ENCODE measurements at places on chromosomes 6 and 20.

DNA sequence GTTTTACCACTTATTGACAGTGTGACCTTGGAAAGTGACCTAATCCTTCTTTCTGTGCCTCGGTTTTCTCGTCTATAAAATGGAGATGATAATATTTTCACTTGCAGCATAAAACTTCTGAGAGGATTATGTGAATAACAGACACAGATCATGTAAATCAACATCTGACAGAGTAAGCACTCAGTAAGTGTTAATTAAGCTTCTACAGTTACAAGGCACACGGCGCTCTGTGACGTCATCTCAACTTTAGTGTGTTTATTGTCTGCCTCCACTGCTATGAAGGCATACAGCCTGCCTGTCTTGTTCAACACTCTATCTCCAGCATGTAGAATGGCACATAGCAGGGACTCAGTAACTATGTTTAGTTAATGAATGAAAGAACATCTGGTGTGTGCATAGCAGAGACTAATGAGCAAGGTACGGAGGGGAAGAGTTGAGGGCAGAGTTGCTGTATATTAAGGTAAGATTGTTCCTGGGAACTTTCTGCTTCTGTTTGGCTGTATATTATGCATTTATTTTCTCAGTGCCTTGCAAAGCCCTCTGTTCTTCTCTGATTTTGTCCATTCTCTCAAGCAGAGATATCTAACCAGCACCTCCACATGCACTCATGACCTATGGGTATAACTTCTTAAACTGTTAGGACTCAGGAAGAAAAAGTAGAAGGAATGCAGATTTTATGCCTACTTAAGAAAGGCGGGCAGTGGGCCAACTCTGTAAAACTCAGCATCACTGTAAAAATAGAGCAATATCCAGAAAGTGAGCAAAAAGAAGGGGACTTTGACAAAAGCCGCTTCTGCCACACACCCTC, 66.4 kb upstream of the STMND1 start:
- DNase-seq = no peak

- DNase-seq = peak; percentile 73
Measured at GRCh38 chr6:158460602-158461169, 99.2 kb upstream of the TMEM181 start.

DNA sequence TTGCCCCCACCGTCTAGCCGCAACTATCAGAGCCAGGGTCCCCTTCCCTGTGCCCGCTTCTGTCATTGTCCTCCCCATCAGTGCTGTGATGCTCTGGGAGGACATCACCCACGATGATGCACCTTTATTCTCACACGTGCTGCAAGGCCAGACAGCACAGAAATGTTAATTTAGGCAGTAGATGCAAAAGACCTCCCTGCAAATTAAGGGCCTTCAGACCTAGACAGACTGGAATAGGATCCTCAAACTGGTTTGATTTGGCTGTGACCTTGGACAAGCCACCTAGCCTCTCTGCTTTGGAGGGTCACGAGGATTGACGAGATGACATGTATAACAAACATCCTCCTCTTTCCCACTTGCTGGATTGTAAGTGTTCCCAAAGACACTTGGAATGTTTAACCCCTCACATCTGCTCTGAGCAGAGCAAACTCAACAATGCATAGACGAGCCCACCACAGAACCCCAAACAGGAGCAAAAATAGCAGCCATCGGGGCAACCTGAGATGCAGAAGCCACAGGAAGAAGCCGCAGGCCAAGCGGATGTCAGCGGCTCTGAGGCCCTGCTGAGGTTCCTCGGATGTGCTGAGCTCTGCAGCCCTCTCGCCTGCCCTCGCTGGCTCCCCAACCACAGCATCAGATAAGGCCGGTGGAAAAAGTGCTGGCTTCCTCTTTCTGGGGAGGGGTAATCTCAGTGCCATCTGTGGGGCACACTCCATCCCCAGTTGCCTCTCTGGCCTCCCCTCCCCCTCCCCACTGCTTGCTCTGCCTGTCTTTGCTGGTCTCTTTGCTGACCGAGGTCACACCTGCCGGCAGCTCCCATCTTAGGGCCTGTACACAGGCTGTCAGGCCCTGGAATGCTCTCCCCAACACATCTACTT, 35.3 kb downstream of the TOX2 start:
- DNase-seq = peak; percentile 84

DNA sequence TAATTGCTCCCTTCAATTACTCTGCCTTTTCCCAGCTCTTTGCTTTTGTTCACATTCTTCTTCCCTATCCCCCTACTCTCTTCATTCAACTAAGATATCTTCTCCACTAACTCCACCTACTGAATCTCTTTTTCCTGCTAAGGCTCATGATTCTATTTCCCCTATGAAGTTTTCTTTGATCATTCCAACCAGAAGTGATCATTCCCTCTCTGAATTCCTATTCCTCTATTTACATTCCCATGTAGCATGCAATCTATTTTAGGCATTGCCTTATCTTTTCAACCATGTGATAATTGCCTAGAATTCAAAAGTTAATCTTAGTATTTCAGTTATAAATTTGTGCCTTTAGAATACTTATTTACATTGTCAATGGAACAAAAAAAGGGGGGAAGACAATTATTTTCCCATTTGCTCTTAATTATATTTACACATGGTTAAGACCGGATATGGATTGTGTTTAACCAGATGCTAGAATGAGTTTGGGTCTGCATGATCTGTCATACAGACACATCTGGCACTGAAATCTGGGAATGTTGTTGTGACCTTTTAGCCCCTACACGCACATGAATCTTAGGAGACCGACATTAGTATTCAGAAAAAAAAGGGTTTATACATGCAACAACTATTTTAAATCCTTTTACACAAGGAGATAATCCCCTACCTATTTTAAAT, 20.8 kb downstream of the MOXD1 start:
- no peak for DNase-seq

DNA sequence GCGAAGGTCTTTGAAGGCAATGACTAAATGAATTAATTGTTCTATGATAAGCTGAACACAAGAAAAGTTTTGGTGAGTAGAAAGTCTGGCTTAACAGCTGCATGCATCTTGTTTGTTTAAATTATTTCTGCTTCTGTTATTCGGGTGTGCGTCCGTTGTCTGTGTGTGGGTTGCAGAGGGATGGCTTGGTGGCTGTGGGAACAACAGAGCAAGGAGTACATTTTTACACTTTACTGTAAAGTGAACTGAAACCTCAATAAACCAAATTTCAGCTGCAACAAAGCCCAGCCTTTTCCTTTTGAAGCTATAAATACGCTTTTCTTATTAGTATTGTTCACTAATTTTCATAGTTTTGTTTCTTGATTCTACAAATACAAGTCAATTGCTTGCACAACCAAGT, 3.5 kb upstream of the LAMP5 start:
- DNase-seq = no peak

DNA sequence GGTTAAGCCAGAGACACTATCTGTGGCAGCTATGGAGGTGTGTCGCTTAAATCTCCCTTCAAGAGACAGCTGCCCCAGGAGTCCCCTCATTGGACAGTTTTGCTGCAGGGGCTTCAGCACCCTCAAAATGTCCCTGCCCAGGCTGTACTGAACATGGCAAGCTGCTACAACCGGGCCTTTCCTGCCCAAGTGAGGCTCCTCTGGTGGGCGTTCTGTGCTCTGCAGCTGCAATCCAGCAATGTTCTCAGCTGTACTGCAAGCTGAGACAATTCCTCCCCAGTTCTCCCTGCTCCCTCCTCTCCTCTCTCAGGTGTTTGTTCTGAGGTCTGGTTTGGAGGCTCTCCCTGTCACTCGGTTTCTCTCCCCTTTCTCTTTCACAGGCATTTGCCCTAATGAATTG, 190.8 kb upstream of the LAMP5 start:
- no peak for DNase-seq

DNA sequence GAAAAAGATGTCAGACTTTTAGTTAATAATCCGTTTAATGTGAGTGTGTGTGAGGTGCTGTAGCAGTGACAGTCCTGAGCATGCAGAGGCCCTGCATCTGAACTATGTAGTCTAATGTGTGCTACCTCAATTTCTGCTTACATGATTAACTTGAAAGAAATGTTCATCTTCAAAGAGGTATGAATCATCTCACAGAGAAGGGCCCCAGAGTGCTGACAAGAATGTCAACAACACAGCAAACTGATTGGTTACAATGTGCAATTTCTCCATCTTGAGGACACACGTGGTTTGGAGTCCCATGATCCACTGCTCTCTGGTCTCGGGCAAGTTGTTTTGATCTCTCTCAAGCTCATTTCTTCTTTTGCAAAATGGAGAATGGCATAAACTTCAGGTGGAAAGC, 61.7 kb upstream of the EMILIN3 start:
- DNase-seq = no peak

DNA sequence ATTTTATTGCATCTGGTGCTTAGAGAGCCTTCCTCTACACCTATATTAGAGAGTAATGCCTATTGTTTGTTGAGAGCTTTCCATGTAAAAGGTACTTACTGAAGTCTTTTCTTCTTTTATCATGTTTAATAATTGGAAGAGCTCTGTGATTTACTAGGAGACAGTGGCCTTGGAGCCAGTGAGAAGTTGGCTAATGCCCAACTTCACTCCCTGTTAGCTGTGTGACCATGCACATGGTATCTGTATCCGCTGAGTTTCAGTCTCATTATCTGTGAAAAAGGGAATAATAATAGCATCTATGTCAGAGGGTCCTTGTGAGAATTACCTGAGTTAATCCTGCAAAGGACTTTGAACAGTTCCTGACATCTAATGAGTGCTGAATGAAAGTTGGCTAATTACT, 105.0 kb downstream of the CD109 start:
- no peak for DNase-seq

DNA sequence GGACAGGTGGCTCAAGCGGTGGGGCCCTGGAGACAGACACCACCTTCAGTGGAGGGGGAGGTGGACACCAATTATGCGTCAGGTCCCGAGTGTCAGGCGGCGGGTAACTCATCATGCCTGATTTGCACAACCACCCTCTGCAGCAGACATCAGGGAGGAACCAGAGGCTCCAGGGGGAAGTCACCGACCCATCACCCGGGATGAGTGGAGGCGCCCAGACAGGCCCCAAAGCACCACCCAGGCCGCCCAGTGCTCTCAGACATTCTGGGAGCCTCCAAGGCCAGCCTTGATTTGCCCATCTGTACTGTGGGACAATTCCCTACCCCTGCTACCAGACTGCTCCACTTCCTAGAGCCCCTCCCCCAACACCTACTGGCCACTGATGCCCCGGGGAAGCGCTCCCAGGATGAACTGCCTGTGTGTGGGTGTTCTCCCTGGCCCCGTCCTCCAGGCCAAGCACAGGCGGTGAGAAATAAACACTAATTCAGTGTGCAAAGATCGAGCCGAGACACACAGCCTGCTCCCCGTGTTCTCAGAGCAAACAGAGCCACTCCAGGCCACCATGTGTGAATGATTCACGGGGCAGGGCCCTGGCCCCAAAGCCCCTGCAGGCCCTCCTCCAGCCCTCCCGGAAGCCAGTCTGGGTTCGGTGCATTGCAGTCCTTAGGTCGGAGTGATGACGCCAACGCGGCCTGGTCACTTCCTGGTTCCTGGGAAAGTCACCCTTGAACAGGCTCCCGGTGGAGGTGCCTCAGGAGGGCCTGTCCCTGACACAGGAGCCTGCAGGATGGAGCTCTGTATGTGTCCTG, 107.2 kb downstream of the ASXL1 start:
- no peak for DNase-seq
